Left renal pelvis (tissue), 4 donors: ENCODE measurements at places on chromosomes 16 and 17. TPM values are rescaled to one million over a fixed set of nuclear protein-coding genes. Genes with fewer than 3 reads are reported as not detected.

- no peak for DNase-seq
These were observed 14.4 kb downstream of the TTC19 start for GRCh38 chr17:16013943-16014407.

MYH13 gene
- polyA plus RNA-seq = 0.27 TPM

SEPTIN1 gene
- 2.5 TPM for polyA plus RNA-seq

- peak; percentile 81 for DNase-seq
These were observed 37.6 kb downstream of the ARHGAP27 start for GRCh38 chr17:45394913-45395568.

CCDC92B gene
- 0.33 TPM for polyA plus RNA-seq

- DNase-seq = no peak
These were observed 13.5 kb upstream of the BHLHA9 start for GRCh38 chr17:1256699-1257098.

- no peak for DNase-seq
These were observed 28.3 kb downstream of the C16orf95 start for GRCh38 chr16:87288753-87289362.

- no peak for DNase-seq
These were observed 77.6 kb upstream of the CACNG3 start for GRCh38 chr16:24178496-24178895.
